ENCODE measurements at places on chromosomes 11 and 22.

DNA sequence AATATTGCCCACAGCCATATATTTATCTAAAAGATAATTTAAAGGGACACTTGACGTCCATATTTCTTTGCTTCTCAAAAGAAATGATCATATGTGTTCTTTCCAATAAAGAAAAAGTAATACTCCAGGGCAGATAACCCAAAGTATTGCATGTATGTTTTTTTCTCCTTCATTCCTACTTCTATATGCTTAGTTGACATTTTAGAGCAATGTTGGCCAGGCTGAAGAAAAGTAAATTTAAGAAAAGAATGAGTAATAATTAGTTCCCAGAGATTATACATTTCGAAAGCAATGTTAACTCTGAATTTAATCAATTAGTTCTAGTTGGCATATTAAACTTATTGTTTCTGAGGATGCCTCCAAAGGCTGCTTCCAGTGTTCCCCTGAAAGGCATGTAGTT lies 48.2 kb downstream of the DNAJC24 start:
- DNase-seq, result no peak

GRCh38 chr22:28000361-28000760 lies 81.3 kb upstream of the PITPNB start:
- DNase-seq, result no peak

GRCh38 chr11:15688351-15688792 lies 573.6 kb downstream of the INSC start:
- DNase-seq, result no peak

GRCh38 chr11:8235925-8236324 lies 27.8 kb downstream of the LMO1 start:
- no peak for DNase-seq

- DNase-seq, result no peak
Measured at GRCh38 chr11:112481893-112482292, 221.2 kb upstream of the PLET1 start.

DNA sequence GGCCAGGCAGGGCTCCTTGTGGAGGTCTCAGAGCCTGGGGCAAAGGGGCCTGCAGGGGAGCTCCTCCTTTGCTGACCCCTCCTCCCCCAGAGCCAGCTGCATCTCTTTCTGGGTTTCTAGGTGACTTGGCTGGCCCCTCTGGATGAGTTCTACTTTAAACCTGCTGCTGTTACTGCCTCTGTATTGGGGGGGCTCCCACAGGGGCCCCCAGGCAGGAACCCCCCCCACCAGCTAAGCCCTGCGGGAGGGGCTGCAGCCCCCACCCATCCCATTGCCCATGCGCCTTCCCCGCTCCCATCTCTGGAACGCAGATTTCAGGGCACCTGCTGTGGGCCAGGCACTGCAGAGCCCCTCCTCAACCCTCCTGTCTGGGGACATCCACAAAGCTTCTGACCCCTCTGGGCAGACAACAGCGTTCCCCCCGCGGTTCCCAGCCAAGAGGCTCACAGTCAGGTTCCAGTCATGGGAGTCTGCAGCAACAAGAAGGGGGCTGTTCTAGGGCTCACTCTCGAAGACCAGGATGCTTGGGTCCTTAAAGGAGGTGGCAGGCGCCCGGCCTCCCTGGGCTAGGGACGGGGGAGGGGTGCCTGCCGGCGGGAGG lies 815 bp upstream of the PLCB3 start:
- DNase-seq, result no peak

Data from H9 (cell line).